Effector memory CD4-positive, alpha-beta T cell (primary cell): ENCODE measurements at places on chromosomes 7 and 10.

DNA sequence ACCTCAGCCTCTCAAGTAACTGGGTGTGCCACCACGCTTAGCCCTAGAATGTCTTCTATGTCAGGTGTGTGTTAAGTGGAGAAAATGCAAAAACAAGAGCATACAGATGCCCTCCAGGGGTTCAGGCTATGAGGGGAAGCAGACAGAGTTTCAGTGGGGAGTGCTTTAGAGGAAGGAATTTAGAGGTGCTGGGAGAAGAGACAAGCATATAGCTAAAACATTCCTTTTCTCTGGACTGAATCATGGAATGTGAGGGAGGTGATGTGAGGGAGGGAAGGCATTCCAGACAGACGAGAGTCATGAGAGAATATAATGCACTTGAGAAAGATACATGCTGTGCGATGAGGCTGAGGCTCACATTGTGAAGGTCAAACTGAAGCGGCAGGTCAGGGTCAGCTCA lies 6.6 kb upstream of the ZNF786 start:
- DNase-seq, result no peak
- H3K4me3 ChIP-seq, result no peak overlapping the region
- H3K27ac ChIP-seq, result no peak overlapping the region
- H3K36me3 ChIP-seq, result no peaks in the 10 kb centered on the region
- H3K27me3 ChIP-seq, result no peaks in the 10 kb centered on the region

GRCh38 chr7:20785157-20786048 lies 1.3 kb downstream of the SP8 start:
- H3K4me1 ChIP-seq, result peaks cover 35% of the 10 kb centered on the region
- no peaks in the 10 kb centered on the region for H3K36me3 ChIP-seq
- H3K27ac ChIP-seq, result no peak overlapping the region
- H3K27me3 ChIP-seq, result peaks cover 57% of the 10 kb centered on the region

DNA sequence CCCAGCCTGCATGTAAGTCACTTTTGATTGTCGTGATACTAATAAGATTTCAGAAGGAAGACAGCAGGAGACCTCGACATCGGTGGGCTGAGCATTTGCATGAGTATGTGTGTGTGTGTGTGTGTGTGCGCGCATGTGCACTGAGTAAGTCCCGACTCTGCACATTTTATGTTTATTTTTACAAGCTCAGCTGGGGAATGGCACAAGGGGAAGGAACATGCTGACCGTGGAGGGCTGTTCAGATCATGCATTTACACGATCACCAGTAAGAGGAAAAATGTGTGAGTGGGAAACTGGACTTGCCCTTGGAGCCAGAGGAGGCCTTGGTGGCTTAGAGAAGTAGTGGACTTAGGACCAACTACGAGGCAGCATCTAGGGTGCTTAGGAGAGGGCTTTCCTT lies 41.3 kb downstream of the IL2RA start:
- no peak overlapping the region for H3K4me3 ChIP-seq
- H3K4me1 ChIP-seq, result no peaks in the 10 kb centered on the region
- H3K27ac ChIP-seq, result no peak overlapping the region

- H3K4me3 ChIP-seq, result no peak overlapping the region
- no peaks in the 10 kb centered on the region for H3K27me3 ChIP-seq
- no peak overlapping the region for H3K27ac ChIP-seq
- no peaks in the 10 kb centered on the region for H3K36me3 ChIP-seq
These were observed 9.2 kb downstream of the CFTR start for GRCh38 chr7:117489016-117489415.

DNA sequence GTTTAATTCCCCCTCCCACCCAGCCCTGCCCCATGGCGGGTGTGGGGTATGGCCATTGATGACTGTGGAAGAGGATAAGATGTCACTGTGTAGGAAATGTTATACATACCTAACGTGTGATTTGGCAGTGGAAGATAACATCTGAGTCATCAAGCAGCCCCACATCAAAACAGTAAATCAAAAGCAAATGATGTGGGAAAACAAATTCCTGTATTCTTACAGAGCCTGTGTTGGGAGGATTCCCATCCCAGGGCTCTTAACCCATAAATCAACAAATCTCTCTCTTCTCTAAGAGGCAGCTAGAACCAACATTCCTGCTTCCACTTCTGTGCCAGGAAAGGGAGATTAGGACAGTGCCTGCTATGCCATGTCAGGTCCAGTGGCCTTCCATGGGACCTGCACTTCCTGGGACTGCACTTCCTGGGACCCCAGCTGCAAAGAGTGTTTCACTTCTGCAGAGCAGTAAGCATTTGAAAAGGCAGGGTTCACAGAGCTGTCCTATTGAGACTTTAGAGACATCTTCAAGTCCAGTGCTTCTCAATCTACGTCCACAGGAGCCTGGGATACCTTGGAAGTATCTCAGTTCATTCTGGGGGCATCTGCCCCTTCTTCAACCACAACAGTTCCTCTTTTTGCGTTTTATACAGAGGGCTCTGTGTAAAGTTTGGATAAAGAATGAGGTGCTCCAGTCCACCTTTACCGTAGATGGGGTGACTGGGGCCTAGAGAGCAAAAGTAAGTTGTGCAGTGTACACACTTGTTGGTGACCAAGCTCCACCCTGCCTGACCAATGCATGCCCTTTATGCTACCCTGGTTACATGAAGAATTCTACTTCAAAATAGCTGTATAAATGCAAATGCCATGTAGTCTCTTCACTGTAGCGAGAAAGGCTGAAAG lies 45.7 kb downstream of the ATXN7L1 start:
- H3K4me1 ChIP-seq, result no peaks in the 10 kb centered on the region
- no peak for DNase-seq
- no peak overlapping the region for H3K27ac ChIP-seq
- no peaks in the 10 kb centered on the region for H3K27me3 ChIP-seq

DNA sequence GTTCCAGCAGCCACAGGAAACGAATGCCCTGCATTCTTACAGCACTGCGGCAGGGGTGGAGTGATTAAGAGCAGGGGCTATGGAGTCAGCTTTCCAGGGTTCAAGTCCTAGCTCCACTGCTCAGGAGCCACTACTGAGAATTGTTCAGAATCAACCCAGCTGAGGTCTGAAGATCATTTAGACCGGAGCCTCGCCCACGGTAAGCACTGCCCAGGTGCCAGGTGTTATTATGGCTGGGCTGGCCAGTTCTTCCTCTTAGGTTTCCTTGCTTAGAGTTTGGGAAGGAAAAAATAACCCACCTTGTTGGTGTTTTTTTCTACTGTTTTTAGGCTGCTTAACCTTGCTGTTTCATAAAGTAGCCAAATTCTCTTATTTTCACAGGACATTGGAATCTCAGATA lies 4.8 kb upstream of the FIGNL1 start:
- H3K36me3 ChIP-seq, result no peaks in the 10 kb centered on the region
- DNase-seq, result no peak
- H3K4me1 ChIP-seq, result peaks cover 4% of the 10 kb centered on the region
- no peak overlapping the region for H3K27ac ChIP-seq

- DNase-seq, result no peak
- no peaks in the 10 kb centered on the region for H3K4me1 ChIP-seq
- H3K4me3 ChIP-seq, result no peak overlapping the region
- no peaks in the 10 kb centered on the region for H3K36me3 ChIP-seq
- no peak overlapping the region for H3K27ac ChIP-seq
- H3K27me3 ChIP-seq, result no peaks in the 10 kb centered on the region
These were observed 31.0 kb downstream of the AHCYL2 start for GRCh38 chr7:129255800-129256199.

GRCh38 chr10:108112218-108112617 lies 947.7 kb upstream of the SORCS1 start:
- H3K4me1 ChIP-seq, result no peaks in the 10 kb centered on the region
- DNase-seq, result no peak
- H3K27me3 ChIP-seq, result no peaks in the 10 kb centered on the region
- H3K27ac ChIP-seq, result no peak overlapping the region
- H3K4me3 ChIP-seq, result no peak overlapping the region
